H54 (cell line): ENCODE measurements at places on chromosomes 1 and 21.

DNA sequence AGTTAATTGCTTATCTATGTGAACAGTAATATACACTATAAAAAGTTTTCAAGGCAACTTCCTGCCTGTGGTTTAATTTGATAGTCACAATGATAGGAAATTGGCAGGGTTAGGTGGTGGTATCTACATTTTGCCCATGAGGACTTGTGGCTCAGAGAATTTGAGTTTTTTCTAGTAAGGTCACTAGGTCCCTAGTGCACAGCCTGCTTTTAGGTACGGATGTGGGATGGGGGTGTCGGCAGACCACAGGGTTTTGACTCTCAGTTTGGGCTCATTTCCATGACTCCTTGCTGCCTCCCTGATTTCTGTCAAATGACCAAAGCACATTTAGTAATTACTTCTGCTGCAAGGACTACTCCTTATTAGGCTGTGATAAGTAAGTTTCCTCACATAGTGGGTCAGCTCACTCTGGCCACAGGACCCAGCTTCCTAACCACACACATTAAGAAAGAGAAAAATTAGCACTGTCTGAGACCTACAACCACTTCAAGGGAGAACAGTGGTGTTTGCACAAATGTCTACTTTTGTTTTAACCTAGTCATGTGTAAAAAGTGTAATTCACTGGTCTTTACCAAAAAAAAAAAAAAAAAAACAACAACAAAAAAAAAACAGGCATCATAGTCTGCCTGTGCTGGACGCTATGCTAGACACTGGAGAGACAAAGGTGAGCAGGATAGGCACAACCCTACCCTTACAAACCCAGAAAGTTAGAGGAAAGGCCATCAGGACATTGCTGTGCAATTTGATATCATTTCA lies 43.7 kb downstream of the MRPL39 start:
- DNase-seq, result no peak

DNA sequence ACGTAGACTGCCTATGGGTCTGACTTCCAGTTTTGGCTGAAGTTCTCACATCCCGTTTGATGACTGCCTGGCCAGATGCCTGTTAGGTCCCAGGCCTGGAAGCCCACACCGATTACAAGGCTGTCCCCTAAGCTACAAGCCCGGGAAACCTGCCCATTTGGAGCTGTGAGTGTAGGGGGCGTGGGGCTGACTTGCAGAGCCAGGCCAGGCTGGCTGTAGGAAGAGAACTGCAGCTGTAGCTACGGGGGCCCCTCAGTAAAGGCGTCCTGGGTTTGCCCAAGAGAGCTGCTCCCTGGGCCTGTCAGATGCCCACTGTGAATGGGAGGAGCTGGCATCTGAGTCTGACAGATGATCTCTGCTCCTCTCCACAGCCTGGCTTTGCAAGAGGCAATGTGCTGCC lies 199.7 kb downstream of the CAMTA1 start:
- no peak for DNase-seq

GRCh38 chr1:99445486-99445885 lies 181.2 kb downstream of the PLPPR4 start:
- no peak for DNase-seq

- no peak for DNase-seq
Observed at GRCh38 chr1:185895208-185895900, 161.2 kb downstream of the HMCN1 start.
